ENCODE measurements at places on chromosomes 6 and 20. TPM values are rescaled to one million over a fixed set of nuclear protein-coding genes. Genes with fewer than 3 reads are reported as not detected.
A peak's percentile ranks its signal among the peaks of the same experiment; 100 is the strongest.

GRCh38 chr20:46741924-46742668, 32.6 kb downstream of the SLC2A10 start:
- no peak for ATAC-seq

DNA sequence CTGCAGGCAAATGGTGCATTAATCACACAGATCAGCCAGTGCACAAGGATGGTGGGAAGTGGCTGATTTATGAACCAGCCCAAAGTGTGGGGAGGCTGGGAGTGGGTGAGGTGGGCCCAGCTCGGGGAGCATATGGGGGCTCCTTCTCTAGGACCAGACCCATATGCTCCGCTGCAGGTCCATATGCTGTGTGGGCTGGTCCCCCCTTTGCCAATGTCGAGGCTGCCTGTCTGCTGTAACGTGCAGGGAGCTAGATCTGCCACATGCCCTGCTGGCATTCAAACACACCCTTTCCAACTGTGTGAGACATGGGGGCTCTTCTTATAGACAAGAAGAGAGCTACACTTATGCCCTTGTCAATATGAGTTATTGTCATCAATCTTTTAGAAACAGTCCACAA, 566.3 kb downstream of the DHX35 start:
- ATAC-seq: no peak

COL20A1 gene
- total RNA-seq: 0.17 TPM

METTL24 gene
- total RNA-seq: not detected

DNA sequence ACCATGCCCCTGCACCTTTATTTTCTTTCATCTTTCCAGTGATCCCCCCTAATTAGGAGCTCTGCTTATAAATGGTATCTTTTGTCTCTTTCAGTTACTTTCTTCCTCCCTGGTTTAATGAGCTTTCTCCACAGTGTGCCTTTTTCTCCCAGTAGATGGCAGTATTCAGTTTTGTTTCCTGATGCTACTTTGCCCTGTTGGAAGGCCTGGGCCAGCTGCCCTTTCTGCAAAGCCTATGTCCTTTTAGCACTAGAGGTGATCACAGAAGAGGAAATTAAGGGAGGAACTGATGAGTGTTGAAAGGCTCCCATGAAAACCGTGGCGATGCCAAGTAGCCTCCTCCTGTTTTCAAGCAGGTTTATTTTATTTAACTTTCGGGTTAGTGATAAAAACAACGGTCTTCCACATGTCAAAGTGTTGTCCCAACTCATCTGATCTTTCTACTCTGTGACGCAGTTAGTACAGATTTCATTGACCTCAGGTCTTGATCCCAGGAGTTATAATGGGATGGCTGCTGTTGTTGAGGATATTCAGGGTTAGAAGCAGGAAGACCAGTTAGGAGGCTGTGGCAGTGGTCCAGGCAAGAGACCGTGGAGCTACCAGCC, 184.2 kb upstream of the BMP2 start:
- no peak for ATAC-seq

DNA sequence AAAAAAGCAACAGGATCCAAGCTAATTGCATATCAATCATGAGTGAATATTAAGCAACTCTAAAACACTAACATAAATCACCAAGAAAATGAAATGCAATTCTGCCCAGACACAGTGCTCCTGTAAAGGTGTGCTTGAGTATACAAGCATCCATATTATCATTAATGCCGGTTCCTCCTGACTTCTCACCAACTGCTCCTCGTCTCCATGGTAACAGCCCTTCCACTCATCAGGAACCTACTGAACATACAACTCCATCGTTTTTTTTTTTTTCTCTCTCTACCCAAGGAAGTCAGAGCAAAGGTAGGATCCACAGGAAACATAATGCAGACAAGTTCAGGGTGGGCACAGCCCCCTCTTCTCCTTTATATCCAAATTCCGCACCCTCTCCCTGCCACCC, 12.4 kb downstream of the GABBR1 start:
- no peak for ATAC-seq

CYP21A2 gene
- total RNA-seq: 0.16 TPM

GRCh38 chr20:8212286-8212685, 80.2 kb downstream of the PLCB1 start:
- ATAC-seq: peak; percentile 33

- ATAC-seq: no peak
Measured at GRCh38 chr20:46357030-46357514, 48.8 kb upstream of the CDH22 start.

DNA sequence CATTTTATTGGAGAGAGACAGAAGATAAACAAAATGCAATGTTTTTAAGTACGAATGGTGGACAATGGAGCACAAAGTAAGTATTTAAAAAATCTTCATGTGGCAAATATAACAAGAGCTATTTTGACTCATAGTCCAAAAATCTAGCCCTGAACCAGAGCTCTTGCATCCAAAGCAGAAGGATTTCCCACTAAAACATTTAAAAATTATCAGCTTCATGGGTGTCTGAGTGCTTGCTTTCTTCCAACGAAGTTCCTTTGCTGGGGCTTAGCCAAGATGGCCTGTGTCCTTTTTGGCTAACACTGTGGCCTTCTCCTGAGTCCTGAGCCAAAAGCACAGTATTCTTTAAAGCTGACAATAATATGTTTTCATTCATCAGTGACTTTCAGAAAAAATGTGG, 161.7 kb downstream of the RIMS1 start:
- ATAC-seq: no peak

GRCh38 chr6:107490566-107491137, 735 bp downstream of the SOBP start:
- no peak for ATAC-seq

ECT2L gene
- total RNA-seq: 0.11 TPM

- peak; percentile 33 for ATAC-seq
Measured at GRCh38 chr6:30060606-30061091, 416 bp upstream of the POLR1H start.

DNA sequence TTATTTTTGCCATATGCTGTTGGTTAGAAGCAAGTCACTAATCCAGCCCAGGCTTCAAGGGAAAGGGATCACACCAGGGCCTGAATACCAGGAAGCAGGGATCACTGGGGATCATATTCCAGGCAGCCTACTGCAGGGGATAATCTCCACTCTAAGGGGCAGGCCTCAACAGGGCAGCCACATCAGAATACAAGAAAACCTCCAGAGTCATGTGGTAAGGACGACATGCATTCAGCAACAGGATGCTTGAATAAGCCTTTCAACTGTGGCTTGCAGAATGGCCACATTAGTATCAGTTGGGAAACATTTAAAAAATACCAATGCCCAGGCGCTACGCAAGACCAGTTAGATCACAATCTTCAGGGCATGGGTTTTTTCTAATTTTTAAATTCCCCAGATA, 109.1 kb downstream of the LY86 start:
- ATAC-seq: no peak

DNA sequence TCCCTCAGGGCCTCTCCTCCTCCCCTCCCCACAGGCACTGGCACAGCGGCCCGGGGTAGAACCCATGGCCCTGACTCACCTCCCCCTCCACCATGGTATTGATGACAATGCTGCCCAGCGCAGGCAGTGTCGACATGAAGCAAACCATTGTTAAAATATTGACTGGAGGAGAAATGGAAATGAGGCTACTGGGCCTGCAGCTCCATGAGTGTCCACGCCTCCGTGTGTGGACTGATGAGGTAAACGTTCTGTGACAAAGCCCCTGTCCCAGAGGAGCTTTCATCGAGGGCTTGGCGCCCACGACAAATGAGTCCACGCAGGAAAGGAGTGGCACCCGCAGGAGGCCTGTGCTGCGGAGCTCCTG, 402.7 kb downstream of the TAF4 start:
- no peak for ATAC-seq

GRCh38 chr6:331622-332521, 39.6 kb downstream of the DUSP22 start:
- no peak for ATAC-seq

GRCh38 chr6:137353346-137353745, 134.2 kb upstream of the IFNGR1 start:
- peak; percentile 81 for ATAC-seq

DNA sequence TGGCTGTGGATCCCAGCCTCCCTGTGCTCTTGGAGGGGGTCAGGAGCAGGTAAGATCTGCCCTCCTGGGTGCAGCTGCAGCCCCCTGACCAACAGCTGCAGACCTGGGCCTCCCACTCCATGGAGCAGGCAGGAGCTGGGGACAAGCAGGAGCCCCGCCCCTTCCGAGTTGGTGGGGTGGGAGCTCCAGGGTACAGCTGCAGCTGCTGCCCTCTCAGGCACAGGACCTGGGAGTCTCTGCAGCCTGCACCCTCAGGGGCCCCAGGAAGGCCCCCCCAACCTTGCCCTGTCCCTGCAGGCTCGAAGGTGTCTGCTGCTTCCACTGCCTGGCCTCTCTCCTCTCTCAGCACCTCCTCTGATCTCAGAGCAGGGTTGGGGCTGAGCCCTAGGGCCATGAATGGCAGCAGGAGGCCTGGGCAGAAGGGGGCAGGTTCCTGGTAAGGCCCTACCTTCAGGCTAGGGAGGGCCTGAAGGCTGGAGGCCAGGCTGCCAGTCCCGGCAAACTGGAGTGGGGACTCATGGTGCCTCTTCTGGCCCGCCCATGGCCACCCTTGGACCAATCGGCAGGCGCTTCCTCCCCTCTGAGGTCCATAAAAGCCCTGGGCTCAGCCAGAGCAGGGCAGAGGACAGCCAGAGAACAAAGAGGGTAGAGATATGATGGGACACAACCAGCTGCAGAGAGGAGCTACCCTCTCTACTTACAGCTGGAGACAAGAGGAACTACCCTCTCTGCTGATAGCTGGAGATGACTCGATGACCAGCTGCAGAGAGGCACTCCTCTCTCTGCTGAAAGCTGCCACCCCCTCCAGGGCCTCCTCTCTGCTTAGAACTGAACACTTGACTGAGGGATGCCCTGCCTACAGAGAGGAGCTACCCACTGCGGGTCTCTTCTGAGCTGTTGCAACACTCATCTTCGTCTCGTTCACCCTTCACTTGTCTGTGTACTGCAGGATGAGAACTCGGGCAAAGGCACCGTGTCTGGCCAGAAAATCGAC, 7.8 kb upstream of the PACSIN1 start:
- ATAC-seq: no peak

GUCA1A gene
- 0.61 TPM for total RNA-seq

GRCh38 chr20:21183722-21184121, 57.8 kb downstream of the KIZ start:
- no peak for ATAC-seq

- ATAC-seq: no peak
Measured at GRCh38 chr6:132780770-132781371, 17.6 kb downstream of the SLC18B1 start.

DNA sequence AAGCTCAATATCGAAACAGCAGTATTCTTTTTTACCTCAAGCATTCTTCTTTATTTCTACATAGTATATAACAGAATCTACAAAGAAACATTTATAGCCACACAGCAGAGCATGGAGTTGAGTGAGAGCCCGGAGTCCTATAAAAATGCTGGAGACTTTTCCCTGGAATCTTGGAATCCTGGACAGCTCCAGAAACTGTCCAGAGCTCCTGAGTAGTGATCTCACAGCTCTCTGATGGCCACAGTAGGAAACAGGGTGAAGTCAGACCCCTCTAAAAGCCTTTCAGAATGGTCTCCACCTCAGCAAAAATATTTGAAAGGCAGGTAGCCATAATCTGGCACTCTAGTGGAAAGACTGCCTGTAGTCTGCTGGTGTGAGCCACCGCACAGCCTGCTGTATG, 149.3 kb upstream of the STXBP5 start:
- ATAC-seq: no peak

PERP gene
- total RNA-seq: 22.5 TPM

- ATAC-seq: peak; percentile 34
Measured at GRCh38 chr6:7468382-7469081, 72.9 kb upstream of the DSP start.

- ATAC-seq: no peak
Measured at GRCh38 chr20:37956107-37956585, 53.2 kb downstream of the VSTM2L start.

GRCh38 chr20:35600993-35601973, 14.3 kb upstream of the SPAG4 start:
- ATAC-seq: peak; percentile 94

DNA sequence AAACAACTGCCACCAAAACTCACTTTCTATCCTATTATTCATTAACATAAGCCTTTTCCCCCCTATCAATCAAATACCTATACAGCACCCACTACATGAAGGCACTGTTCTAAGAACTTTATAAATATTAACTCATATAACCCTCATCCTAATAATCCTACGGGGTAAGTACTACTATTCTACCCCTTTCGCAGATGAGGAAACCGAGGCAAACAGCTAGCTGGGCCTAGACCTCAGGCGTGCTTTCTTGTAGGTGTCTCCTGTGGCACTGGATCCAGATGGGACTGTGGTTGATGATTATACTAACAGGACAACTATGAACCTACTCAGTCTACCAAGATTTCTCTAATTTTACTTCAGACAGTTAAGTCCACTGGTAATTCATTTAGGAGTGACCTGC, 131.6 kb downstream of the ZMYND8 start:
- no peak for ATAC-seq

- ATAC-seq: no peak
Measured at GRCh38 chr6:104486035-104486434, 373.7 kb downstream of the HACE1 start.

GRCh38 chr6:101150226-101150625, 243.3 kb upstream of the GRIK2 start:
- ATAC-seq: no peak

GRCh38 chr6:25132934-25133333, 146.2 kb upstream of the CARMIL1 start:
- ATAC-seq: no peak

GRCh38 chr6:23081701-23082100, 512.3 kb downstream of the HDGFL1 start:
- ATAC-seq: no peak

- ATAC-seq: no peak
Measured at GRCh38 chr6:39151211-39151610, 36.2 kb upstream of the SAYSD1 start.

CLPSL2 gene
- not detected for total RNA-seq

DNA sequence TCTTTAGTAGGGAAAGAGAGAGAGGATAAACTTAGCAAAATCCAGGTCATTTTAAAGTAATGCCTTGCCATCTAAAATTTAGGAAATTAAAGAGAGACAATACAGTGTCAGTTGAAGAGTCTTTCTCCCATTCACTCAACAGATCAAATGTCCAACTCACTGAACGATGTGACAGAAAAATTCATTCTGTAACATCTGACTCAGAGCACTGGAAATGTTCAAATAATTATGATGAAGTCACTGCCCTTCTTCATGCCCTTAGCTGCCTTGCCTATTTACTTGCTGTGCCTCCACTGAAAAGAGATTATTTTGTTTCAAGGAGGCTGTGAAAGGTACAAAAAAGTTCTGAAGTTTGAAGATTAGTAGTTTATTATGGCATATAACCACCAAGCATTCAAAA, 434.8 kb downstream of the ADGRB3 start:
- ATAC-seq: no peak

DNA sequence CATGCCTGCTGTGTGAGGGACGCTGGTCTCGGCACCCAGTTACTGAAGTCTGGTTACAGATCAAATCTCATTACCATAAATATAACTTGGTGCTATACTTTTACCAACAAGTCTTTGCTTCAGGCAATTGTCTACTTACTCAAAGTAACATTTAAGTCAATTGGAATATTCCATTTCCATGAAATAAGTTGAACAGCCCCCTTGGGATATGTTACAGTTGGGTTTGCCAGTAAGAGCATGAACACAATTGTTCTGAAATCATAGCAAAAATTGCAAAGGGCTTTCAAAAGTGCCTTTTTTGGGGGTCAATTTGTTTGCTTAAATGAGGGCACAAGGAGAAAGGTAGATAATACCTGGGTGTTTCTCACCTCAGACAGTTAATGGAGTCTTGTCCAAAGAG, 170.9 kb upstream of the EXOC2 start:
- ATAC-seq: no peak
